ENCODE measurements at places on chromosomes 2 and 18.
A peak's percentile ranks its signal among the peaks of the same experiment; 100 is the strongest.

DNA sequence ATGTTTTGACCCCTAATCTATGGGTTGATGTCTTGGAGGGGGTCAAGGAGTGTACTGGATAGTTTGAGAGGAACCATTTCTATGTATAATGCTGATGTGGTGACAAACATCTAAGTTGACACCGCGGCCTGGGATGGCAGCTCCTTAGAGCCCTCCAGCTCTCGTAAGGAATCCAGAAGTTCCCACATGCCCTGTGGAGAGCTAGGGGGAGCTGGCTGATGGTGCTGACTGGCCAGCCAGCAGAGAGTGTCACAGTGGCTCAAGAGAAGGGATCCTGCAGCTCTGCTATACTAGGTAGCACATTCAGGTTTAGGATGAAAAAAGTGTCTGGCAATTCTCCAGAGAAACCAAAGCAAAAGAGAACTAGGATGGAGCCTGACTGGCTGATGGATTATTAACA lies 842.2 kb upstream of the VRK2 start:
- DNase-seq = peak; percentile 69

GRCh38 chr2:109700680-109701274 lies 86.6 kb downstream of the SOWAHC start:
- no peak for DNase-seq

DNA sequence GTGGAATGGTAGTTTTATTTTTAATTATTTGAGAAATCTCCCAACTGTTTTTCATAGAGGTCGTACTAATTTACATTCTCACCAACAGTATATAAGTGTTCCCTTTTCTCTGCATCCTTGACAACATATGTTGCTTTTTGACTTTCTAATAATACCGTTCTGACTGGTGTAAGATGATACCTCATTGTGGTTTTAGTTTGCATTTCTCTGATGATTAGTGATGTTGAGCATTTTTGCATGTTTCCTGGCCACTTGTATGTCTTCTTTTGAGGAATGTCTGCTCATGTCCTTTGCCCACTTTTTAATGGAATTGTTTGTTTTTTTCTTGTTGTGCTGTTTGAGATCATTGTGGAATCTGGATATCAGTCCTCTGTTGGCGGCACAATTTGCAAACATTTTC lies 242.5 kb downstream of the ZNF521 start:
- no peak for DNase-seq

GRCh38 chr2:168910330-168910729 lies 9.2 kb downstream of the G6PC2 start:
- no peak for DNase-seq

DNA sequence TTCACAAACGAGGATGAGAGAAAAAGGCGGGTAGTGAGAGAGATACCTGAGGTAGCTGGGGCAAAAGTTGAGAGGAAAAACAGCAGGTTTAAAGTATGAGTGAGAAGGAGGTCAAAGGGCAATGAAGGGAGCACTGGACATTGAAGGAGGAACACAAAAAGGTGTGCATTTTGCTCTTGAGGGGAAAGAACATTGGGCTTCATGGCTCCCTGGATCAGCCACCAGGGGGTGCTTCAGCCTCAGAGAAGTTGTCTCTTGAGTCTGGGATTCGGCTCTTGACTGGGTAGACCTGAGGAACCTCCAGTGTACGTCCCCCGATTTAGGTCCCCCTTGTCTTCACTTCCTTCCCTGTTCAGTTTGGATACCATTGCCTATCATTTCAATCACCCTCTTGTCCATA lies 128.5 kb downstream of the RAPGEF4 start:
- DNase-seq = peak; percentile 48

GRCh38 chr18:77077941-77078689 lies 54.5 kb downstream of the MBP start:
- DNase-seq = no peak

- no peak for DNase-seq
These were observed 52.2 kb upstream of the ERMN start for GRCh38 chr2:157377861-157378260.

DNA sequence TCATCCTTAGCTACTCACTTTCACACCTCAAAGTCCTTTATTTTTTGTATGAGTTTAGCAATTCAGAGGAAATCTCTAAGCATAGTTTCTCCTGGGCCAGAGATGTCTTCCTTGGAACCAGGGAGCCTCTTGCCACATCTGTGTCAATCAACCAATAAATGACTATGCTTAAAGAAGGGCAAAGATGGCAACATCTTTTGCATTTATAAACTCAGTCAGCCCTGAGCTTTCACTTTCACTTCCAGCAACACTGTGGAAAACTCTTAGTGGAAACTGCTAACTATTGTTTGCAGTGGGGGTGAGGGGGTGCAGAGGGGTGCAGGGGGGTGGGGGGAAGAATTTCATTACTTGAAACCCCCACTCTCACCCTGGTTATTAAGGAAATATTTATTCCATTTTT lies 3.4 kb downstream of the ACVR1C start:
- no peak for DNase-seq

DNA sequence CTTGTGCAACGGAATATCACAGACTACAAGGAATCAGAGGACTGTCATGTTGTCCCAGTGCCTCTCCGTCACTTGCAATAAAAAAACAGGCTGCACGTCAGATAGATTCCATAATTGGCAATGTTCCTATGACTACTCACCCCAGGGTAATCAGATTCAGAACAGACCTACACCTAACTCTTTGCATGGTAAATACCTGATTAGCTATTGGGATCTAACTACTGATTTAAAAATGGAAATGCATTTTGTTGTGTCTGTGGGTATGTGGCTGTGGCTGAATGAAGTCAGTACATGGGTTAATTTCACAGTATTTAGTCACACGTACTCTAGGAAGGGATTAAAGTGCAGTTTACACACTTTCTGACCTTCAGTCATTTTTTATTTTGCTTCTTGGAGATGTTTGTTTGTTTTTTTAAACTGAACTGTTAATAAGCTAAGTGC lies 91.7 kb downstream of the SCN3A start:
- DNase-seq = no peak

GRCh38 chr2:59787095-59787494 lies 766.4 kb downstream of the BCL11A start:
- DNase-seq = no peak

DNA sequence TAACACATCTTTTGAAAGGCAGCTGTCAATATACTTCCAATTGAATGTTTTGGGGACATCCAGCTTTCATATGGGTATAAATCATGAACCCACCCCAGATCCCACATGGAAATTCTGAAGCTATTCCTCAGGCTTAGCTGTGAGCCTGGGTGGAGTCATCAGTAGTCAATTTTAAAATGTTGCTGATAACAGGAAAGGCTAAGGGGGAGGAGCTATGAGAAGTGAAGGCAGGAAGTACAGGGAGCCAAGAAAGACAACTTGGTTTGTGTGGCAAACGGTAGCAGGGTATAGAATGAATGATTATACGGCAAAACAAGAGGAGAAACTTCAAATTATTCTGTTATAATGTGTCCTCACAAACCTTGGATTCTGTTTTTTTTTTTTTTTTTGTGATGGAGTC lies 108.6 kb downstream of the QPCT start:
- DNase-seq = no peak

- no peak for DNase-seq
These were observed 130.9 kb downstream of the STK39 start for GRCh38 chr2:168116448-168116847.

- no peak for DNase-seq
These were observed 32.5 kb downstream of the SNED1 start for GRCh38 chr2:241030883-241031282.

- no peak for DNase-seq
These were observed 209.6 kb upstream of the SLC39A10 start for GRCh38 chr2:195447323-195447975.

DNA sequence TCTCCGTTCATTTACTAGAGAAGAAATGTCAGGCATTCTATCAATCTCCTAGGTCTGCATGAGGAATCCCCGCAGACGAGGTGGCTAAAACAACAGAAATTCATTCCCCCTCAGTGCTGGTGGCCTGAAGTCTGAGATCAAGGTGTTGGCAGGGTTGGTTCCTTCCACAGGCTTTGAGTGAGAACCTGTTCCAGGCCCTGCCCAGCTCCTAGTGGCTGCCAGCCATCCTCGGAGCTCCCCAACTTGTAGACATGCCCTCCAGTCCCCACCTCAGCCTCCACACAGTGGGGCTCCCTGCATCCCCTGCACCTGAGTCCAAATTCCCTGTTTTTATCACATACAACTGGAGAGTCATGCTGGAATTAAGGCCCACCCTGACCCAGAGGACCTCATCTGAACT lies 145.3 kb upstream of the ALKAL2 start:
- no peak for DNase-seq

DNA sequence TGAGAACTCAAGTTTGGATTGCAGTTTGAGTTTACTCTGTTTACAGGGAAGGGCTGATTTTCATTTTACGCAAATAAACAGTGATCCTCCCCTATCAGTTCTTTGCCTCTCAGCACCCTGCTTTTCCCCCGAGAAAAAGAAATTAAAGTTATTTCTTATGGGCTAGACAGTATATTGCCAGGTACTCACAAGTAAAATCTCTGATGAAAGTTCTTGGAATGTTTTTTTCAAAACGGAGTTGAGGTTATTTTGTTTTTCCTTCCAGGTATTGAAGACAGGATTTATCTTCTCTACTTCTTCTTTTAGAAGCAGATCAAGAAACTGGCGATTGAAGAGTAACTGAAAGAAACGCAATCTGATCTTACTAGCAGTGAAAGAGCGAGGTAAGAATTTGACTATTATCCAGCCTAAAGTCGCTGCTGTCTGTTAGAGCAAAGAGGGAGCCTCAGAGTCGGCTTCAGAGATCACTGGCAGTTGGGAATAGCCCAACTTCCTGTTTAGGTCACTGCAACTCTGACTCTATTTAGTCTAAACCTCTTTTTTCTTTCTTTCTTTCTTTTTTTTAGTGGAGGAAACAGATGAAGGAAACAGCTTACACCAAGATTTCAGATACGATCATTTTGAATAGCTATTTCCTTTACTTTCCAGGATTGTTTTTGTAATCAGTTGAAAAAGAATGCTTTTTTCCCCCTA lies at the start of gene TFPI:
Gene TFPI, minus strand, starts transcription at position 425 of the 693 bp plus-strand sequence. CDS start 50,667 bp downstream, outside the sequence.
- no peak for DNase-seq

GRCh38 chr18:56902653-56903052 lies 244.2 kb upstream of the BOD1L2 start:
- DNase-seq = no peak

GRCh38 chr18:55513161-55513560 lies 74.8 kb downstream of the TCF4 start:
- no peak for DNase-seq

GRCh38 chr2:181446985-181447384 lies 10.2 kb upstream of the ITGA4 start:
- DNase-seq = no peak

DNA sequence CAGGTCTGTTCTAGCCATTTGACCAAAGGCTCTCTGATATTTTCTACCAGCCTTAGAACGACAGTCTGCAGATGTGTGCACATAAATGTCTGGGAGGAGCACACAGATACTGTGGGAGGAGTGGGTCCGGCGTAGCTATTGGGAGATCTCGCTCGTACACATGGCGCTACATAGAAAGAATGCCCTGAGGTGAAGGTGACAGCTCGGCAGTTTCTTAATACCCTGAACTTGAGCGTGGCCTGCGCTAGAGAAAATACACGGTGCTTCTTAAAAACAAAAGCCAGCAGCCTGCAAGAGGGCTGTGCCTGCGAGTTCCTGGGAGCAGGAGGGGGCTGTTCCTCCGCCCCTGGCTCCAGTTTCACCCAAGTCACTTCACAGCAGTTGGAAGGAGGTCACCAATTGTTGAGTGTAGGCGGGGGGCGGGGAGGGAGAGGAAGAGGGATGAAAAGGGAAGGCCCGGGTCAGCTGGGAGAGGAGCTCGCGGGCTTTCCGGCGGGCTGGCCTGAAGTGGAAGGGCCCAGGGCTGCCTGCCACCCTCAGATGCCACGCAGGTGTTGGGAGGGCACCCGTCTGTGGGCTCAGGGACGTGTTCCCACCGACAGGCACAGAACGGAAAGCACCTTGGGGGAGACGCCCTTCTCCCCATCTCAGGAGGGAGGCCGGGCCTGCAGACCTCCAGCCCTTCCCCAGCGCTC lies 124.7 kb upstream of the ZNF516 start:
- no peak for DNase-seq

GRCh38 chr2:142140434-142140845 lies 9.6 kb upstream of the LRP1B start:
- peak; percentile 38 for DNase-seq

DNA sequence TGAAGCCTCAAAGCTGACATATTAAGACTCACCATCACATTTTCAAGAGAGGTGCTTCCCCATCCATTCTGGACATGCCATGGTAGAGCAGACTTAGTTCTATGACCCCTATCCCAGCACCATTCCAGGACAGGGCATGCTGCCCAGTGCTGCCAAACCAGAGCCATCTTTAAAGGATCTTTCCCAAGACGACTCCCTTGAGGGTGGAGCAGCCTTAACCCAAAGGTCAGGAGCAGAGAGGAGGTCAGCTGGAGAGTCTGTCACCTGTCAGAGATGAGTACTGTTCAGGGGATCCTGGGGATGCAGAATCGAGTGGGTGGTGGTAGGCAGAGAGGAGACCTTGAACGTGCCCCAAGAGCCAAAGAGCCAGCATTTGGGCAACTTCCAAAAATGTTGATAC lies 459.8 kb downstream of the STK39 start:
- no peak for DNase-seq

DNA sequence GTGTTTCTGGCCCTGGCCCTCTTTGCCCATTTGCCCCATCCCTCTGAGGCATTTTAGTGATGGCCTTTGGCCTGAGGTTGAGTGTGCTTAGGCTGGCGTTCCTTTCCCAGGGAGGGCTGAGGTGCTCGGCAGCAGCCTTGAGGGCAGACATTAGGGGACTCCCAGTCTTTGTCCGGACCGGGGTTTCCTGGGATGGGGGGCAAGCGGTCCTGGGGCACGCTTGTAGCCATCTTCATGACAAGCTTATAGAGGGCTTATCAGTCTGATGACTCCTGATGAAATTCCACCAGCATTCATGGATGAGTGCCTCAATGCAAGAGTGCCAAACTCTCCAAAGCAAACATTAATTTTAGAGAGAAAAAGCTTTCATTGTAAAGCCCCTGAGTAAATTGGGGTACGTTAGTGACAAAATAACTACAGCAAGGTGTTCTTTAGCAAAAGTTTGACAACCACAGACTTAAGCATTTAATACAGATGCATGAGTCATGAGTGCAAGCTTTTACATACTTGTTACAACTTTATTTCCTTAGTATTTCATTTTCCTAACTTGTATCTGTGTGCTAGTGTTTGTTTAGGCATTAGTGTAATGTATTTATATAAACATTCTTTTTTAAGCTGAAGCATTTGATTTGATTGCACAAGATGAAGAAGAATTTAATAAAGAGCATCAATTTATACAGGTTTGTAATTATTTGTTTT lies 45.6 kb downstream of the CEP192 start:
- DNase-seq = no peak

DNA sequence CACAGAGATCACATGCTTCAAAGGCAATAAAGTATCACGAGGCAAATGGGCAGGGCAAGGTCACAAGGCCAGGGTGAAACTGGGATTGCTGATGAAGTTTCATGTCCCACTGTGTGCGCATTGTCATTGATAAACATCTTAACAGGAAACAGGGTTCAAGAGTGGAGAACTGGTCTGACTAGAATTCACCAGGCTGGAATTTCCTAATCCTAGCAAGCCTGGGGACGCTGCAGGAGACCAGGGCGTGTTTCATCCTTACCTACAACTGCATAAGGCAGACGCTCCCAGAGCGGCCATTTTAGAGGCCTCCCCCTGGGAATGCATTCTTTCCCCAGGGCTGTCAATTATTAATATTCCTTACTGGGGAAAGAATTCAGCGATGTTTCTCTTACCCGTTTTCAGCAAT lies 33.2 kb downstream of the PTPN4 start:
- DNase-seq = no peak
